CD4-positive, alpha-beta memory T cell (primary cell): ENCODE measurements at places on chromosomes 13 and 19. TPM values are rescaled to one million over a fixed set of nuclear protein-coding genes. Genes with fewer than 3 reads are reported as not detected.

GRCh38 chr19:2625434-2625833 lies 77.1 kb downstream of the GNG7 start:
- no peak for DNase-seq
- H3K4me3 ChIP-seq = no peak overlapping the region
- no peaks in the 10 kb centered on the region for H3K36me3 ChIP-seq
- no peaks in the 10 kb centered on the region for H3K27me3 ChIP-seq
- H3K27ac ChIP-seq = no peak overlapping the region

The ZFP14 gene
- total RNA-seq = 20.7 TPM

DNA sequence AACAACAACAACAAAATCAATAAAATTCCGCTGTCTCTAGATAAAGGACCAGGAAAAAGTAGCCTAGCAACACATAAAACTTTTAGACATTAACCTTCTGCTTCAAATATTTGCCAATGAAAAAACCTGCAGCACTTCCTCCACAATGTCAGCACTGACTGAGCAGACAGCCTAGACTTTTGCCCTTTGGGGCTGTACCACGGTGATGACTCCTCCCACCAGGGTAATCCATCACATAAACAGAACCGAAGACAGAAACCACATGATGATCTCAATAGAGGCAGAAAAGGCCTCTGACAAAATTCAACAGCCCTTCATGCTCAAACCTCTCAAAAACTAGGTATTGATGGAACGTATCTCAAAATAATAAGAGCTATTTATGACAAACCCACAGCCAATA lies 30.2 kb upstream of the TRPC4 start:
- H3K4me1 ChIP-seq = no peaks in the 10 kb centered on the region
- H3K4me3 ChIP-seq = no peak overlapping the region
- no peak for DNase-seq
- no peak overlapping the region for H3K27ac ChIP-seq

DNA sequence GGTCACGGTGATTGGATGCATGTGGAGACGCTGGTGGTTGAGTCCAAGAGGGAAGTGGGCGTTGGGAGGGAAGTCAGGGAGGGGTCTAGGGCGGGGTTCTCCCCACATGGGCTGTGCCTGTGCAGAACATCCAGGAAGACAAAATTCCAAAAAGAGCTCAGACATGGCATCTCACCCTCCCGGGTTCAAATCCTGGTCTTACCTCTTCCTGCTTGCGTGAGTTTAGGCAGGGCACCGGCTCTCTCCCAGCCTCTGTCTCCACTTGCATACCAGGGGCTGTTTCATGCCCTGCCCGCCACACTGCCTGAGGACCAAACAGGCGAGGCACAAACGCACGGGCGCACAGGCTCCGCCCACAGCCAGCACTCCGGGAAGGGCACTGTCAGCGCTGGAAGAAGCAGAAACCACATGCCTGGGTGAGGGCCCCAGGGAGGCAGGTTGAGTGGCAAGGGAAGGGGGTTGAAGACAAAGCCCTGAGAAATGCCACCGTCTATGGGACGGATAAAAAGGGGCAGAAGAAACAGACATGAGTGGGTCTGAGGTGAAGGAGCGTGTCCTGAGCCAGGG lies 123.6 kb upstream of the SOX1 start:
- no peaks in the 10 kb centered on the region for H3K4me1 ChIP-seq
- no peak overlapping the region for H3K27ac ChIP-seq
- H3K36me3 ChIP-seq = no peaks in the 10 kb centered on the region

The CAPN12 gene
- total RNA-seq = 16.8 TPM
